CD8-positive, alpha-beta T cell (primary cell): ENCODE measurements at places on chromosomes 6 and 20. TPM values are rescaled to one million over a fixed set of nuclear protein-coding genes. Genes with fewer than 3 reads are reported as not detected.

- no peak for DNase-seq
These were observed 216.1 kb upstream of the SYNDIG1 start for GRCh38 chr20:24253321-24253720.

- DNase-seq = no peak
These were observed 24.5 kb upstream of the TCFL5 start for GRCh38 chr20:62885896-62886708.

CLVS2 gene
- not detected for total RNA-seq

DNA sequence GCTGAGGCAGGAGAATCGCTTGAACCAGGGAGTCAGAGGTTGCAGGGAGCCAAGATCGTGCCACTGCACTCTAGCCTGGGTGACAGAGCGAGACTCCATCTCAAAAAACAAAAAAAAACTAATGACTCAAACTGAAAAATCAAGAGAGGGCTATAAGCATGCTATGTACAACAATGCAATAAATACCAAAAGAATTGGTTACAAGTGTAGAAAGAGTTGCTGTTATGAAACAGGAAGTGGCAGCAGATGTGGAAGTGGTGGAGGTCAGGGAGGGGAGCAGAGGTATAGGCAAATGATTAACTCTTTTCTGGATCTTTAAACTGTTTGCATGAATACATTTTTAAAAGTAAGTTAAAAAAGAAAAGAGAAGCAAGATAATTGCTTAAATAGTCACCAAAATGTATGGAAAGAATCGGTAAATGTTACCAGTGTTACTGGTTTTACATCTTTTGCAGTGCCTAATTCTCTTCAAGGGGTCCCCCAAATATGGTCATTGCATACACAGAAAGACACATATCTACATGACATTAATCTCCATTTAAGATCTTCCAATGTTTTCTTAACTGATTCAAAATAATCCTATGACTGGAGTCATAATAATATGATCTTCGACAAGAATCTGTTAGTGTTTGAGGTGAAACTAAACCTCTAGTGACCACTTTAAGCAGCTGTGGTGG, 15.0 kb downstream of the CALHM6 start:
- no peak for DNase-seq

- no peak for DNase-seq
These were observed 4.2 kb upstream of the ANGPT4 start for GRCh38 chr20:920311-920710.

GRCh38 chr6:151005896-151006632, 140.6 kb downstream of the MTHFD1L start:
- DNase-seq = no peak

GRCh38 chr6:3176562-3177355, 19.4 kb upstream of the TUBB2A start:
- no peak for DNase-seq

SLC4A11 gene
- total RNA-seq = 0.65 TPM

DNA sequence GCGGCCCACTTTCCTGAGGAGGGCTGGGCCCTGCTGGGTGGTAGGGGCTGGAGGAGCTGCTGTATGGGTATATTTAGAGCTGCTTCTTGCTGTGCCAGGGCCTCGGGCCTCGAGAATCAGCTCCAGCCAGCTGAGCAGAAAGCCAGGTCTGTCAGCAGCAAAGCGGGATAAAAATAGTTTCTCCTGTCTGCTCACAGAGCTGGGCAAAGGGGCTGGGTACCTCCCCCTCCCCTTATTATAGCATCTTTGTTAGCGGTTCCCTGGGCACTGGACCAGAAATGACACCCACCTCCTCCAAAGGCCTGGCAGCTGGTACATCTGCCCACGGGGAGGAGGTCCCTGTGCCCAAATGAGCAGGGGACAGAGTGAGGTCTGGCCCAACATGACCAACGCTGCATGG, 6.0 kb downstream of the SCRT2 start:
- DNase-seq = no peak

GRCh38 chr20:50247196-50248094, 56.8 kb downstream of the CEBPB start:
- no peak for DNase-seq

COL21A1 gene
- total RNA-seq = not detected

DNA sequence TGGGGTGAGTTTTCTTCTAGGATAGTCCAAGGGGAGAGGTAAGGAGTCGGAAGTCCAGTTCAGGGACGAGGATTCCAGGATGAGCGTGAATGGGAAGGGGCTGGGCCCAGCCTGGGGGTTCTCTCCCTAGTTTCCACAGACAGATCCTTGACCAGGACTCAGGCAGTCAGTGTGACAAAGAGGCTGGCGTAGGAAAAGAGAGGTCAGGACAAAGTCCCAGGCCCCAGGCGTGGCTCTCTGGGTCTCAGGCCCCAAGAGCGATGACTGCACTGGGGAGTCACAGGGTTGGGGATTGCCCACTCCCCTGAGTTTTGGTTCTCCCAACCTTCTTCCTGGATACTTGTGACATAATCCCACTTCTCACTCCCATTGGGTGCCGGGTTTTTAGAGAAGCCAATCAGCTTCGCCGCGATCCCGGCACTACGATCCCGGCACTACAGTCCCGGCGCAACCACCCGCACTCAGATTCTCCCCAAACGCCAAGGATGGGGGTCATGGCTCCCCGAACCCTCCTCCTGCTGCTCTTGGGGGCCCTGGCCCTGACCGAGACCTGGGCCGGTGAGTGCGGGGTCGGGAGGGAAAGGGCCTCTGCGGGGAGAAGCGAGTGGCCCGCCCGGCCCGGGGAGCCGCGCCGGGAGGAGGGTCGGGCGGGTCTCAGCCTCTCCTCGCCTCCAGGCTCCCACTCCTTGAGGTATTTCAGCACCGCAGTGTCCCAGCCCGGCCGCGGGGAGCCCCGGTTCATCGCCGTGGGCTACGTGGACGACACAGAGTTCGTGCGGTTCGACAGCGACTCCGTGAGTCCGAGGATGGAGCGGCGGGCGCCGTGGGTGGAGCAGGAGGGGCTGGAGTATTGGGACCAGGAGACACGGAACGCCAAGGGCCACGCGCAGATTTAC, 46.2 kb upstream of the TRIM26 start:
- peak; percentile 44 for DNase-seq

DNA sequence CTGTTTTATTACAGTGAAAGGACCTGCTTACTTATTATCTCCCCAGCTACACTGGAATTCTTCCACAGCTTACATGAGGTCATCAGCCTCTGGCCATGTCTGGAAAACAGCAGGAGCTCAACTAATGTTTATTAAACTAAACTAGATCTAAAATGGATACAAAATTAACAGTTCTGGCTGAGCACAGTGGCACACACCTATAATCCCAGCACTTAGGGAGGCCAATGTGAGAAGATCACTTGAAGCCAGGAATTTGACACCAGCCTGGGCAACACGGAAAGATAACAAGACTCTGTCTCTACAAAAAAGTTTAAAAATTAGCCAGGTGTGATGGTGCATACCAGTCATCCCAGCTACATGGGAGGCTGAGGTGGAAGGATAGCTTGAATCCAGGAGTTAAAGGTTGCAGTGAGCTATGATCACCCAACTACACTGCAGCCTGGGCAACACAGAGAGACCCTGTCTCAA, 220.8 kb upstream of the MARCKS start:
- DNase-seq = no peak

GRCh38 chr20:58044931-58045555, 183.4 kb downstream of the ANKRD60 start:
- DNase-seq = no peak

DNA sequence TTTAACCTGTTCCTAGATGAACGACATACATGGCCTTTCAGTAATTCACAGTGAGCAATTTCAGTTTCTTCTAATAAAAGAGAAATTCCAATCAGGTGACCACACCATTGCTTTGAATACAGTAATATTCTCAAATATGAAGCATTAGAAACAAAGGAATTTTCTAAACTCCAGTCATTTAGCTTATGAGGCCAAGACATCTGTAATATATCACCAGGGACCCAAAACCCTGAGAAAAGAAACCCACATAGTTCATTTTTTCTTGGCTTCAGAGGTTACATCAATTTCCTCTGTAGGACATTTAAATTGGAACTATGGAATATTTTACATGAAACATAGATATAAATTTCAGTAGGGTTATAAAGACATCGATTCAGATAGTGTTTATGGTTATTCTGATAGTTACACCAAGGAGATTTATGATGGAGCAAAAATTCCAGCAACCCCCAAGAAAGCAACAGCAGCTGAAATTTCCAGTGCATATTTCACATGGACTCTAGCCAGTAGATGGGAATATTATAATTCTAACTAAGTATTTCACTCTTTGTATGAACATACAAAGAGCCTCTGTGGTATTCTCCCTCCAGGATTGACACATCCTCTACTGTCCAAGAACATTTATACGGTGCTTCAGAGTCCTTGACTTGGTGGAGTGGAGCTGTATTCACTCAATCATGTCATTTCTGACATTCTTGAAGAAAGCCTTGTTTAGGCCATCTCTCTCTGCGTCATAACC, 82.9 kb downstream of the ADGRG6 start:
- DNase-seq = no peak

DNA sequence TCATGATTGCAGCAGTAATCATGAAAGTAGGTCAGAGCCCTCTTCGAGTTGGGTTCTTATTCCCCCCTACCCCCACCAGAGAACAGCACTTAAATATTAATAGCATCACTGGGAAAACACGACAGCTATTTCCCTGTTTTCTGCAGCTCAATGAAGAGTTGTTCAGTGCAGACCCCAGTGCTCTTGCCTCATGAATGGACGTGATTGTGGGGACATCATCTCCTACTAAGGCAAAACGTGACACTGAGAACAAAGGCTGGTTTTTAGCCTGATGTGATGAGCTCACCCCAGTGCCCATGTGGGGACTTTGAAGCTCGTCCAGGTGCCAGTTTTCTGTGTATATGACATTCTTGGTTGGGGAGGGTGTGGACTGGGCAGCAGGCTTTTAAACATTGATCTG, 105.9 kb downstream of the SLC35F1 start:
- no peak for DNase-seq

DNA sequence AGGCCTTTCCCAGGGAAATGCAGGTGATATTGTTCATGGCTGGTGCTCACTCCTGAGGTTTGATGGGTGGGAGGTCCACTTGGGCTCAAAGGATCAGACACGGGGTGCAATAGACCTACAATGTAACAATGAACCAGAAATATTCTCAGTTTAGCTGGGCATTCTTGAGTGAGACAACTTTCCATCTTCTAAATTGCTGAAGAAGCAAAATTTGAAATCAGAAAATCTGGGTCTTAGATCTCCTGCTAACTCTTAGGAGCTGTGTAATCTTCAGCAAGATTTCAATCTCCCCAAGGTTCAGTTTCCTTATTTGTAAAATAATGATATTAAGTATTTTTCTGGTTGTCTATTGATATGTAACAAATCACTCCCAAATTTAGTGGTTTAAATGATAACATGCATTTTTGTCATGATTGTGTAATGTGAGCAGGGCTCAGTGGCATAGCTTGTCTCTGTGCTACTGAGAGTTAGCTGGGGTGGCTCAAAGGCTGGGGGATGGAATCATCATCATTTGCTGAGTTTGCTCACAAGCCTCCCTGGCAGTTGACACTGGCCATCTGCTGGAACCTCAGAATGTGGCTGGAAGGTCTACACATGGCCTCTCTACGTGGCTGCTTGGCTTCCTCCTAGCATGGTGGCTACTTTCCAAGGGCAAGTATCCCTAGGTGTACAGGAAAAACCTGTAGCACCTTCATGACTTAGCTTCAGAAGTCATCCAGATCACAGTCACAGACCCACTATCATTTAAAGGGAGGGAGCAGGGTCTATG, 98.8 kb downstream of the GRM1 start:
- DNase-seq = no peak

GRCh38 chr6:119800526-119800925, 451.0 kb upstream of the MAN1A1 start:
- no peak for DNase-seq

DNA sequence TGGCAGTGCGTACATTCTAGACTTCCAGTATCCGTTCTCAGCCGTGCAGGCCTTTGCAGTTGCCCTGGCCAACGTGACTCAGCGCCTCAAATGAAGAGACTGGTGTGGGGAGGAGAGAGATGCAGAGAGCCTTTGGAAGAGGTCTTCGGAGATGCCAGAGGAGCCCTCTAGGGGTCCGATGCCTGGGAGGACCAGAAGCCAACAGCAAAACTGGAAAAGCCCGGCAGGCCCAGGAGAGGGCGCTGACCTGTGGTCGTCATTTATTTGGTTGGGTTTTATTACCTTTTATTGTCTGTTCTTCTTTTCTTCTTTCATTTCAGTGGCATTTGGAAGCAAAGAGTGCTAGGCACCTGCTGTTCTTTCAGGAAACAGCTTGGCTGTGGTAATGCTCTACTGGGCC, 53.3 kb upstream of the TMEM181 start:
- no peak for DNase-seq

GRCh38 chr20:50283922-50284810, 93.5 kb downstream of the CEBPB start:
- no peak for DNase-seq

DNA sequence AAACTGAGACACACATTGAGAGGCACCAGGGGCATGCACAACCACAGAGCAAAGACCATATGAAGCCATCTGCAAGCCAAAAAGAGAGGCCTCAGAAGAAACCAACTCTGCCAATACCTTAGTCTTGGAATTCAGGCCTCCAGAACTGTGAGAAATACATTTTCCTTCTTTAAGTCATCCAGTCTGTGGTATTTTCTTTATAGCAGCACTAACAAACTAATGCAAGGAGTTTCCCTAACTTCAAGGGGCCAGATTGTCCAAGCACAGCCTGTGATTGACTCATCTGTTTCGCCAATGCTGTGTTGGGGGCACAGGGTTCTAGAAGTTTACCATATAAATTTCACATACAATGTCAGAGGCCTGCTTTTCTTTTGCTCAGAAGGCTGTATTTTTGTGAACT, 364.6 kb downstream of the GJA1 start:
- DNase-seq = no peak

GRCh38 chr6:136945711-136946121, 23.6 kb downstream of the SLC35D3 start:
- no peak for DNase-seq

KCNK5 gene
- total RNA-seq = 1.5 TPM

GRCh38 chr6:84575264-84575663, 189.1 kb downstream of the TBX18 start:
- no peak for DNase-seq

DNA sequence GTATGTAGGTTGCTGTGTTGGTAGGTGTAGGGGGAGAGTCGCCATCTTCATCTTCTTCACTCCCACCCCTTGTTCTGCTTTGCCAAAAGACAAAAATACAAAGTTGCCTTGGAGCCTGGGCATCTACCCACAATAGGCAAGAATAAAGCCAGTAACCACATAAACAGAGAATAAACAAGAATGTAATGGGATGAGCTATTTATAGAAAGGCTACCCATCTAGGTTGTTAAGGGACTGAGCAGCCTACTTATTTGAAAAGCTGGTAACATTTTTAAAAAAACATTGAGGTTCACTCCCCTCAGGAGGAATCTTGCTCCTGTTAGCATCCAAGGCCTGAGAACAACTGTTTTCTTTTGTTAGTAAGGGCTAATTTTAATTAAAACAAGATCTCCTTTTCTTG, 301.4 kb upstream of the STXBP5 start:
- DNase-seq = no peak

- no peak for DNase-seq
These were observed 245.0 kb downstream of the TTLL2 start for GRCh38 chr6:167569879-167570278.

DDX43 gene
- 0.81 TPM for total RNA-seq

- DNase-seq = no peak
These were observed 15.3 kb upstream of the CDH4 start for GRCh38 chr20:61236713-61237112.

GRCh38 chr6:33812669-33813068, 8.9 kb upstream of the MLN start:
- peak; percentile 57 for DNase-seq

GRCh38 chr6:55574556-55574955, 4.4 kb downstream of the HMGCLL1 start:
- no peak for DNase-seq

- DNase-seq = no peak
These were observed 295.1 kb upstream of the CDYL start for GRCh38 chr6:4480788-4481735.

GRCh38 chr6:5904532-5904931, 102.2 kb downstream of the NRN1 start:
- no peak for DNase-seq
